ENCODE measurements at places on chromosomes 2 and 18. TPM values are rescaled to one million over a fixed set of nuclear protein-coding genes. Genes with fewer than 3 reads are reported as not detected.

RPL31 gene
- 4,481 TPM for polyA plus RNA-seq

EHD3 gene
- polyA plus RNA-seq: 3.2 TPM

SPATA3 gene
- not detected for polyA plus RNA-seq

BMPR2 gene
- 5.3 TPM for polyA plus RNA-seq

SLC16A14 gene
- 0.14 TPM for polyA plus RNA-seq

LAMA3 gene
- not detected for polyA plus RNA-seq

SERPINB10 gene
- polyA plus RNA-seq: not detected

PKDCC gene
- not detected for polyA plus RNA-seq

PSMA8 gene
- polyA plus RNA-seq: 1.1 TPM

LONRF2 gene
- polyA plus RNA-seq: not detected

SCN3A gene
- polyA plus RNA-seq: 0.09 TPM

IL1RL1 gene
- not detected for polyA plus RNA-seq

MAP3K19 gene
- not detected for polyA plus RNA-seq

PLCL1 gene
- 17.3 TPM for polyA plus RNA-seq
